ENCODE measurements at places on chromosomes 1 and 21.

DNA sequence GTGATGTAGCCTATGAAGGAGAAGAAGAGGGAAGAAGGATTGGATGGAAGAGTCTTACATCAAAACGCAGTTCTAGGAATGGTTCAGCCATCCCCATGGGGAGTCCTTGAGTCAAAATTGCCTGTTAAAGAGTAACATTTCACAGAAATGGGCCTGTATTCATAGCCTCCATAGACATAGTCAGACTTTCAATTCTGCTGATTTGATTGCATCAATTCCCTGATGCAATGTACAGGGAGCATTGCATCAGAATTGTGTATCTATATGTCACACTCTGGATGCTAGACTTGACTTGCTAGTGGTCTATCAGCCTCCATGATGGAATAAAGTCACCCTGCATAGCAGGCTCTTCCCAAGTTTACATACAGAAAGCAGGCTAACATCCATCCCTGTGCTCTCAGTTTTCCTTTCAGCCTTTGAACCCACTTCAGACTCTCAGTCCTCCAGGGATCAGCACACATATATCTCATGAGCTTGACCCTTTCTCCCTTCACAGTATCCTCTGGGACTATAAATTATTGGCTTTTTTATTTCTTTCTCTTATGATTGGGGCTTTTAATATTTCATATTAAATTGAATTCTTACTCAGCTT, 1111.7 kb upstream of the B3GALT2 start:
- DNase-seq = peak; percentile 7

- peak; percentile 42 for DNase-seq
Measured at GRCh38 chr1:220803401-220804201, 16.9 kb downstream of the MTARC1 start.

- peak; percentile 48 for DNase-seq
Measured at GRCh38 chr1:150995896-150996295, 10.8 kb downstream of the MINDY1 start.

GRCh38 chr1:56081173-56081572, 498.2 kb downstream of the PLPP3 start:
- DNase-seq = no peak

DNA sequence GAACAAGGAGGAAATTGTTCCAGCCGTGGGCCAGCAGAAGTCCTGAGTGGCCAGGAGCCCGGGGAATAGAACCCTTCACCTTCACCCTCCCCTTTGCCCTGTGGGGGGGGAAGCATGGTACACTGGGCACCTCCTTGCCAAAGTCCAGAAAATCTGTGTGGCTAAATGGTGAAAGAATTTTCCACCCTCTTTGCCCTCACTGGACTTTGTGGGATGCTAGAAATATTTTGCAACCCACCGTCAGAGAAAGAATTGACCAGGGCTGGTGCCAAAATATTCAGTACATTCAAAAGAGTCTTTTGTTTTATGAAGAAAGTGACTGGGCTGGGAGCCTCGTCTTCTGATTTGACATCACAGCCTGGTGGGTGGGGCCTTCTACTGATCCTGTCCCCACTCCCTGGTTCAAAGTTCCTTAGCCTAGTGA, 14.6 kb downstream of the NFASC start:
- DNase-seq = no peak

- no peak for DNase-seq
Measured at GRCh38 chr1:59494145-59494833, 197.4 kb downstream of the FGGY start.

- DNase-seq = peak; percentile 45
Measured at GRCh38 chr1:160997323-160998038, 23.5 kb downstream of the F11R start.

- peak; percentile 85 for DNase-seq
Measured at GRCh38 chr1:172837816-172838679, 179.1 kb downstream of the FASLG start.

GRCh38 chr1:38533772-38534472, 325.6 kb downstream of the RRAGC start:
- DNase-seq = peak; percentile 44

DNA sequence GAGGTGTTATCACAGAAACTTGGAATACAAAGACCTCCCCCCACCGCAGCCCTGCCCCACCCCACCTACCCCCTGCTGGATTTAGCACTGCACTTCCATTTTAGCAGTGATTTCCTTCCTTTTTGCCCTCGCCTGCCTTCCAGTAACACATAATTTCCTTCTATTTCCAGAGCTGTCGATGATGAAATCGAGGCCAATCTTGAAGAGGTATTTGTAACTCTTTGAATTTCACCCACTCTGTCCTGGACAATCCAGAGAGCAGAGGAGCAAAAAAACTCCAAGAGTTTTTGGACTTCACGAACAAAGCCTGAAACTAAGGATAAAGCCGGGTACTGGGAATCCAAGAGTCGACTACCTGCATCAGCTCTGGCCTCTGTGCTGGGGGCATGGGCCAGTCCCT, 49.1 kb downstream of the CAPN2 start:
- no peak for DNase-seq

DNA sequence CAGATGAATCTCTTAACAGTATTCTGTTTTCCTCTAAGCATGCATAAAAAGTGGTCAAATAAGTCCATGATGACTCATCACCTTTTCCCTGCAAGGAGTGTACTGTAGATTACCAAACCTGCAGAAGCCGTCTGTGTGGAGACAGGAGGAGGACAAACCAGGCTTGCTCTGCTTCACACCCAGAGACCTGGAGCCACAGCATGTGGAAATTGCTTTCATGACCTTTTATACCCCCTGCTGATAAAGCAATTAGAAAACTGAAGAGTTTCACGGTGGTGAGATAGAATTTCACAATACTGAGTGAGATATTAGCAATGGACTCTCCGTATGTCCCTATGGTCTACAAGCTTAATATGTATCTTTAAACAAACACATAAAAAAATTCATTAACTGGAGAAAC, 9.4 kb downstream of the CORT start:
- no peak for DNase-seq

- no peak for DNase-seq
Measured at GRCh38 chr1:113567427-113567826, 177.1 kb downstream of the MAGI3 start.

DNA sequence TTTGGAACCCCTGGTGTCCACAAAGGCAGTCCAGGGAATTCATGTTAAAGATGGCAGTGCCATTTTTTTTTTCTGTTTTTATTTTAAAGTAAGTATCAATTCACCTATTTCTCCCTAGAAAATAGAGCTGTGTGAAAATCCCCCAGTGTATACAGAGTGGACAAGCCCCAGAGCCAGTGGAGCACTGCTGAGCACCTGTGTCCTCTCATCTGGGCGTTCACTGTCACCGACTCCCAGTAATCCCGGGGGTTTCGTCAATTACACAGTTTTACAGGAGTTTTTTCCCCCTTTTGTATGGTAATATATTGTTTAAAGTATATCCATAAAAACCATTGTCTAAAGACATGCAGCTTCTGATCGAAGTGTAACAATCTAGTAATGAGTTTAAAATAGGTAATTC, 175.8 kb downstream of the SDCCAG8 start:
- no peak for DNase-seq

GRCh38 chr1:27285274-27285660, 36.7 kb upstream of the TMEM222 start:
- no peak for DNase-seq

- peak; percentile 33 for DNase-seq
Measured at GRCh38 chr1:43975249-43975961, 645 bp downstream of the ATP6V0B start.

- no peak for DNase-seq
Measured at GRCh38 chr1:161037661-161038522, 872 bp downstream of the TSTD1 start.

- DNase-seq = peak; percentile 91
Measured at GRCh38 chr1:203026031-203026665, at the start of gene PPFIA4. Gene PPFIA4 (plus strand): TSS chr1:203026491. CDS start chr1:203039009, 12,518 bp downstream.

DNA sequence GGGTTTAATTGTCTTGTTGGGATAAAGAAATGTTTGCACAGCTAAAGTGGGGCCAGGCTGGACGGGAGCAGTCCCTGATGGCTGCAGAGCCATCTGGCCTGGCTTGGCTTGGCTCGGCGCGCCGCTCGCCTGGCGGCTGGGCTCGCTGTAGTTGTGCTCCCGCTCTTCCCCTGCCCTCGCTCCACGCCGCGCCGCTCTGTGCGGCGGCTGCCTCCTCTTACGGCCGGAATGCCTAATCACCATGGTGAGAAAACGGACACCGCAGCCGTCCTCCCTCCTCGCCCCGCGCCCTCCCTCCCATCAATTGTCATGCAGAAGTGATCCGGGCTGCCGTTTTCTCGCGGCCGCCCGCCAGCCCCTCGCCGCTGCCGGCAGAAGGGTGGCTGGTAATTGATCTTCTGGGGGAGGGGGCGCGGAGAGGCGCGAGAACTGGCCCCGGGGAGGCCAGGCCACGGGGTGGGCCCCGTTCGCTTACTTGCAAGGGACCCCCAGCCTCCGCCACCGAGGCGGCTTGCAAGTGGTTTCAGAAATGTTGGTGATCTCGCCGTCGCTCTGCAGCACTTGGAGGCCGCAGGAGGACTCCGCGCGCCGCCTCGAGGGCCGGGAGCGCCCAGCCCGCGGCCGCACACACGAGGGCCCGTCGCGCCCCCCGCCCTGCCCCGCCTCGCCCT, 12.4 kb downstream of the RNF220 start:
- DNase-seq = no peak

GRCh38 chr1:21239221-21239620, 51.0 kb downstream of the ECE1 start:
- no peak for DNase-seq

DNA sequence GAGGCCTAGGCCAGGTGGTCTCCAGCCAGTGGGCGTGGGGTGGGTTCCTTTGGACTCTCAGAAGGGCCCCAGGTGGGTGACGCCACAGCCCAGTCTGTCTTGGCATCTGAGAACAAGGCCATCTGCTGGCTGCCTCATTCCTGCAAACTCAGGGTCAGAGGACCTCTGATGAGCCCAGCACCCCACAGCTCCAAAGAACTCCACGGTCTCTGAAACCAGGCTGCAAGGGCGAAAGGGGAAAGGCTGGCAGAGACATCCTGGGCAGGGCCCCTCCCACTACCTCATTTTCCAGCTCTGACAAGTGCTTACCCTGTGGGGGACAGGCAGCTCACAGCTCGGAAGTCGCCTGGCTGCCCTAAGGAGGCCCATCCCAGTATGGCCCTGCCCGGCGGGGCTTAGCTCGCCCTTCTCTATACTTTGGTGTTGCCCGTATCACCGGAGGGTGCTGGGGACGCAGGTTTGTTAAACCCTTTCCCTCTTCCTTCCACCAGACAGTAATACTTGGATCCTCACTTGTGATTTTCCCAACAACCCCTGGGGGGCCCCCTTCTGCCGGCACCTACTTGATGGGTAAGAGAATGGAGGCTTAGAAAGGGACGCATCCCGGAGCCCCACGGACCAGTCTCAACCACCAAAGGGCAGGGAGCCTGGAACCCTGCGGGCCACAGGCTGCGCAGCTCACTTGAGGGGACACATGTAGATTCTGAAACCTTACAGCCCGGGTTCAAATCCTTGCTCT, 10.9 kb upstream of the EDN2 start:
- peak; percentile 36 for DNase-seq

GRCh38 chr1:60425528-60425927, 352.0 kb upstream of the C1orf87 start:
- peak; percentile 3 for DNase-seq

DNA sequence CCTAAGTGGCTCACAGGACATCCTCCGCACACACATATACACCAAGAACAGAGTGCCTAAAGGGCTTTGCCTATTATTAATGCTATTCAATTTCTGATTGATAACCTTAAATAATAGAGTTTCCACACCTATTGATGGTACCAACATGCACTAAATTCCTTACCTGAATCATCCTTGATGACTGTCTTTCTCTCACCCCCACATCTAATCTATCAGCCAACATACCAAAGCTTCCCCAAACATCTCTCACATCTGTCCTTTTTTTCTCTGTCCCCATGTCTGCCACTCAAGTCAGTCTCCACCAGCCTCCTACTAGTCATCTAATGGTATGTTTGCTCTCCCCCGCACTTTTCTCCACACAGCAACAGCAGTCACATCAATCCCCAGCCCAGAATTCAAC, 174.4 kb downstream of the DSCAM start:
- no peak for DNase-seq

- no peak for DNase-seq
Measured at GRCh38 chr1:172764378-172764777, 105.5 kb downstream of the FASLG start.

- DNase-seq = no peak
Measured at GRCh38 chr1:20137604-20138003, 1.5 kb upstream of the PLA2G2F start.

DNA sequence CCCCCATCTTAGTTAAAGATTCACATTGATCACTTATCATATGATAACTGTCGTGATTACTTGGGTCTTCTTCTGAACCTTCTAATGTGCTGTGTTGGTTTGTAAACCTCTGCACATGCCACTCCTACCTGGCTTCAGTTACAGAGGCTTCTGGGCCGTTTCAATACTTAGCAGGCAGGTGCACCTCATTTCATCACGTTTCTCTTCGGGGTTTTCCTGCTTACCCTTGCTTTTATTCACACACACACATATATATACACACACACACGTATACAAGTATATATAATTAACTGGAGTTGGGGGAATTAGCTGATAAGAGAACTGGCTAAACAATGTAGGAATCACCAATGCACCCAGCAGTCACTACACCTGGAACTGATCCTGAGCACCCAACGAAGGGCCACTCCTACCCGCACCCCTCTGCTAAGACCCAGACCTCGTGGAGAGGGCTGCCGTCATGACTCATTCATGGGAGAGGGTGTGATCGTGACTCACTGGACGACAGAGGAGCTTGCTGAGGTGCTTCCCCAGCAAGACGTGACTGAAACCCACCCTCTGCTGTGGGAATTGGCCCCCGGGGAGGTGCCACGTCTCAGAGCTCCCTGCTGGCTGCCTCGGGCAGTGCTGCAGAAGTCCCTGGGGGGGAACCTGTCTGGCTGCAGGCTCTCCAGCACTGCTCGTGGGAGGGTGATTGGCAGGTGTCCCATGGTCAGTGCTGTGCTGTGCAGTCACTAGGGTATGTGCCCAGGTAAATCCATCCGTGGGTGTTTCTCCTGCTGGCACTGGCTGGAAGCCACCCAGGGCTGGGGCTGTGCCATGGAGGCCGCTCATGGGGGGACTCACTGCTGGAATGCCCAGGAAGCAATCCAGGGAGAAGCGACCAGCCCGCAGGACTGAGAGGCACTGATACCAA, 166.6 kb downstream of the DYRK1A start:
- DNase-seq = peak; percentile 38

DNA sequence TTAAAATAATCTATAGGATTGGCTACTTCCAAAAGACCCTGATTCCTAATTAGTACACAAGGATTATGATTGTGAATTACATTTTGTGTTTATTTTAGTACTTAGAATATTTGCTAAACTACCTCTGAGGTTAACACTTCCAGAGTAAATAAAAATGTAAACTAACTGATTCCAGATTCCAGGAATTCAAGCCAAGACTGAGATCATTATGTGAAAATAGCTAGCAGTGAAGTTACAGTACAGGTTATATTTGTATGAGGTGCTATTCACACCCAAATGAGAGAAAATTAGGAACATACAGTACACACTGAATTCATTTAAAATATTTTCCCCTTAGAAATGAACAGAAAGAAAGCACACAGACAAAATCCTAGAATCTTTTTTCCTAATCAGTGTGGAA, 28.8 kb downstream of the TTLL7 start:
- no peak for DNase-seq

DNA sequence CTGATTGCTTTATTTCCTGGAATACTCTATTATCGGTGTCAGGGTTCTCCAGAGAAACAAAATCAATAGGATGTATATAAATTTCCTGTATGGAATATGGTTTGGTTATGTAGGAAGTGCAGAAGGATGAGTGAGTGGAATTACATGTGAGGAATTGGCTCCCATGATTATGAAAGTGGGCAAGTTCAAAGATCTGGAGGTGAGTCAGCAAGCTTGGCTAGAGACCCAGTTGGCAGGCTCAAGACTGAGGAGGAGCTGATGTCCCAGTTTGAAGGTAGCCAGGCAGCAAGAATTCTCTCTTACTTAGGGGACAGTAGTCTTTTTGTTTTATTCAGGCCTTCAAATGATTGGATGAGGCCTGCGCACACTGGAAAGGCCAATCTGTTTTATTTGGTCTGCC, 57.5 kb downstream of the MAP3K7CL start:
- DNase-seq = no peak
